Activated CD8-positive, alpha-beta memory T cell treated with anti-CD3 and anti-CD28 coated beads, Interleukin-2, amount 10 ng/mL, durations not matched to agents 7 days and 5 days (primary cell): ENCODE measurements at places on chromosomes 11 and 22. TPM values are rescaled to one million over a fixed set of nuclear protein-coding genes. Genes with fewer than 3 reads are reported as not detected.

Gene SPDYC
- total RNA-seq: not detected

Gene GLYAT
- not detected for total RNA-seq

Gene INS
- not detected for total RNA-seq

Gene RTN4R
- 2.5 TPM for total RNA-seq

Gene PLAAT5
- 0.19 TPM for total RNA-seq

Gene FAM76B
- total RNA-seq: 50.4 TPM

Gene PRDM11
- total RNA-seq: 4.6 TPM

Gene ISX
- not detected for total RNA-seq
